Smooth muscle cell of bladder (primary cell): ENCODE measurements at places on chromosomes 1 and 21. TPM values are rescaled to one million over a fixed set of nuclear protein-coding genes. Genes with fewer than 3 reads are reported as not detected.

Gene ETNK2
- 2.3 and 5.4 TPM in 2 replicates for total RNA-seq

Gene DEPDC1
- total RNA-seq: 1.8 and 2.3 TPM in 2 replicates

Gene CAMTA1
- 44.8 and 52.6 TPM in 2 replicates for total RNA-seq

Gene ARF1
- total RNA-seq: 197 and 272 TPM in 2 replicates

Gene RPTN
- not detected in 2 replicates for total RNA-seq

Gene OXCT2
- total RNA-seq: 1.7 and 4.1 TPM in 2 replicates

Gene HAO2
- total RNA-seq: not detected in 2 replicates

Gene AMY1C
- total RNA-seq: not detected in 2 replicates

Gene CHRM3
- 0.28 and 1.3 TPM in 2 replicates for total RNA-seq

Gene PSMB2
- 14.2 and 14.9 TPM in 2 replicates for total RNA-seq

Gene VCAM1
- total RNA-seq: 191 and 648 TPM in 2 replicates

Gene DISP3
- under 0.01 TPM in 2 replicates for total RNA-seq

Gene THEM5
- total RNA-seq: not detected in 2 replicates

Gene TMPRSS2
- not detected in 2 replicates for total RNA-seq

Gene CTTNBP2NL
- total RNA-seq: 8.4 and 9.4 TPM in 2 replicates

Gene SYCP1
- total RNA-seq: not detected in 2 replicates

Gene RAB42
- 3.6 and 5.1 TPM in 2 replicates for total RNA-seq

Gene KCTD3
- 38.7 and 46.6 TPM in 2 replicates for total RNA-seq

Gene LPAR3
- 2.6 and 66.0 TPM in 2 replicates for total RNA-seq

Gene KAZN
- 3.3 and 5.8 TPM in 2 replicates for total RNA-seq

Gene ATP6V1G3
- total RNA-seq: not detected in 2 replicates

Gene TSPAN2
- 3.5 and 34.8 TPM in 2 replicates for total RNA-seq

Gene REN
- total RNA-seq: 0.14 and 0.28 TPM in 2 replicates

Gene MTARC1
- 6.2 and 6.8 TPM in 2 replicates for total RNA-seq

Gene RBM11
- total RNA-seq: not detected in 2 replicates

Gene MAP3K21
- total RNA-seq: 0.46 and 0.57 TPM in 2 replicates

Gene ACOT11
- total RNA-seq: 1.8 and 6.6 TPM in 2 replicates

Gene SMIM12
- total RNA-seq: 15.1 and 25.4 TPM in 2 replicates
